Esophagus squamous epithelium (tissue), 5 donors: ENCODE measurements at places on chromosomes 7 and 10.

DNA sequence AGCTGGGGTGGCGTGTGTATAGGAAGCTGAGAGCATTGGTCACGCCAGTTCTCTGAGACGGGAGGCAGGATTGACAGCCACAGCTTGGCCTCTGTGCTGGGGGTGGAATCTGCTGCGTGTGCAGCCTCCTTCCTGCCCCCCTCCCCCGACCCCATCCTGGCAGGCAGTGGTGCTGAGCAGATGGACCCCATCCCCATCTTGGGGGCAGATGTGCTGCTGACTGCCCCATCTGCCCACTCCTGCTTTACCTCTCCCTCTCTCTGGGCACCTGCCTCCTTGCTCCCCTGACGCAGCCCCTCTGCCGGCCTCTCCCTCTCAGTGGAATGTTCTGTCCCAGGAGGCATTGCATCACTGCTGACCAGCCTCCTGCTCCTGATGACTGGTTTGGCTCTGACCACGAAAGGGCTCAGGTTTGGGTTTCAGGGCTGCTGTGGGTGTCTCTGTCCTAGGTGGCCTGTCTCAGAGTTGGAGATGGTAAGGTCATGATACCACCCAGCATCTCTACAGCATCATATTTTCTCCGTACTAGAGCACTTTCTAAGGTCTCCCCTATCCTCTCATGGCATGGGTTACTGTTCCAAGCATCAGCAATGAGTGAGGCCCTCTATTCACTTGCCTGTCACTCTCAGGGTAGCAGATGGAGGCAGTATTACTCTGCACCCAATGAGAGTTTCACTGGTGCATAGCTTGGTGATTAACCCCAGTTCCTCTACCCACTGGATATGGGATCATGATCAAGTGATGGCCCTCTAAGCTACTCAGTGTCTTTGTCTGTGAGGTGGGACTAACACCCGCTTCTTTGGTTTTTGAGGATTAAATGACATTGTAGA is 81.9 kb downstream of the RBM20 start:
- DNase-seq: no peak

DNA sequence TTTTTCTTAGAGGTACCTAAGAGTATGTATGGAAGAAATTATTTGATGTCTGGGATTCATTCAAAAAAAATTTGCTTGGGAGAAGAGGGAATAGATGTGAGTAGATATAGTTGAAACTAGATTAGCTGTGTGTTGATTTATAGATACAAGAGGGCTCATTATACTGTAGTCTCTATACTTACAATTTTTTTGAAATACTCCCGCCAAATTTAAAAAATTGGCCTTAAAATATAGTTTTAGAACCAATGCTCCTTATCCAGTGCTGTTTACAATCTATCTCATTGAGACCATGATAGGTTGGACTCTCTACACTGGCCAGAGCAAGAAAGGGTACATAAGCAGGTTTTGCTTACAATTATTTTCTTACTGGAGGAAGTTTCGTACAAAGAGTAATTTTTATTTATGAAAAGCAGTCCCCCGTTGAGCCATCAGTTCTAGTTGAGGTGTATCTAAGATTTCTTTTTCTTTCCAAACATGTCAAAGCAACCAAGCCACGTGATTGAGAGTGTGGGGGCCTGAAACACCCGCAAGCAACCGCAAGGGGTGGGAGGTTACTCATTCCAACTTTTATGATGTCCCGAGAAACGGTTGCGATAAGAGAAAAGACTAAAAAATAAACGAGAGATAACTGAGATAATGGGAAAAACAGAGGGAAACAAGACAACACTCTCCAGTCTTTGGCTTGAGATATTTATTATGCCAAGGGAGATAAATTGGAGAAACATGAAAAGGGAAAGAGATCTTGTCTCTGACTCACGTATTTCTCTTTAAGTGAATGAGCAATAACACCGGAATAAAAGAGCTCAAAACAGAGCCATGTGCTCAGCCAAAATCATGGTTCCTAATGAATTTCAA is 729.2 kb downstream of the LRMDA start:
- DNase-seq: no peak

GRCh38 chr10:48453451-48454301 is 147.2 kb downstream of the MAPK8 start:
- DNase-seq: no peak

GRCh38 chr10:61342858-61343572 is 110.2 kb downstream of the TMEM26 start:
- no peak for DNase-seq

- no peak for DNase-seq
These were observed 34.6 kb upstream of the LRRN3 start for GRCh38 chr7:111056371-111056770.

- no peak for DNase-seq
These were observed 5.0 kb downstream of the PDZD8 start for GRCh38 chr10:117370205-117370604.

DNA sequence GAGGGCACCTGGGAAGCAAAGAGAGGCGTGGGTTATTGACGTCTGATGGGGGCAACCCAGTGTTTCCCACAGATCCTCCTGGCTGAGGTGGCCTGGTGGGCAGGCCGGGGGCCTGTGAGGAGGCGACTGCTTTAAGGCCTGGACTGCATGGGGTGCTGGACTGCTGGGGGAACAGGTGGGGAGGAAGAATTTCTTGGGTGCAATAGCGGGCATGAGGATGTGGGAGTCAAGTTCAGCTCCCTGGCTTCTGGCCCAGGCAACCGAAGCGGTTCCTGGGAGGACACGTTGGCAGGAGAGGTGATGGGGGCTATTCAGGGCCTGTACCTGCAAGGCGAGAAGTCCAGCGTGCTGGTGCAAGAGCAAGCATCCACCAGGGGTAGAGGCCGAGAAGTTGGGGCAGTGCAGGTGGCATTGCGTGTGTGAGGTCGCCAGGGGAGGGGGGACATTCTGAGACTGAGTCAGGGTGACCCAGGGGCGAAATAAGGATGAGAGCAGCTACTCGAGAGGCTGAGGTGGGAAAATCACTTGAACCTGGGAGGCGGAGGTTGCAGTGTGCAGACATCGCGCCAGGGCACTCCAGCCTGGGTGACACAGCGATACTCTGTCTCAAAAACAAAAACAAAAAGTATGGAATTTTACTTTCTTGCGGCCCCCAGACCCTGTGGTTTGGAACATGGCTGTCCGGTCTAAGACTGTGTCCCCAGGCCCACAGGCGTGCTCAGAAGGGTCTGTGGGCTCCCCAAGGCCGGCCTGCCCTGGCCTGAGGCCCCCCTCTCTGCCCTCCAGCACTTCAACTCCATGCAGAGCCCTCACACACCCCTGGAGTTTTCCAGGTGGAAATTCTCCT is 53.6 kb upstream of the ELN start:
- DNase-seq: no peak

- no peak for DNase-seq
These were observed 401.2 kb downstream of the SH2D4B start for GRCh38 chr10:80938903-80939302.

- no peak for DNase-seq
These were observed 603.5 kb upstream of the NRP1 start for GRCh38 chr10:33938001-33938400.

- no peak for DNase-seq
These were observed 39.0 kb upstream of the PTPRZ1 start for GRCh38 chr7:121833991-121834390.

DNA sequence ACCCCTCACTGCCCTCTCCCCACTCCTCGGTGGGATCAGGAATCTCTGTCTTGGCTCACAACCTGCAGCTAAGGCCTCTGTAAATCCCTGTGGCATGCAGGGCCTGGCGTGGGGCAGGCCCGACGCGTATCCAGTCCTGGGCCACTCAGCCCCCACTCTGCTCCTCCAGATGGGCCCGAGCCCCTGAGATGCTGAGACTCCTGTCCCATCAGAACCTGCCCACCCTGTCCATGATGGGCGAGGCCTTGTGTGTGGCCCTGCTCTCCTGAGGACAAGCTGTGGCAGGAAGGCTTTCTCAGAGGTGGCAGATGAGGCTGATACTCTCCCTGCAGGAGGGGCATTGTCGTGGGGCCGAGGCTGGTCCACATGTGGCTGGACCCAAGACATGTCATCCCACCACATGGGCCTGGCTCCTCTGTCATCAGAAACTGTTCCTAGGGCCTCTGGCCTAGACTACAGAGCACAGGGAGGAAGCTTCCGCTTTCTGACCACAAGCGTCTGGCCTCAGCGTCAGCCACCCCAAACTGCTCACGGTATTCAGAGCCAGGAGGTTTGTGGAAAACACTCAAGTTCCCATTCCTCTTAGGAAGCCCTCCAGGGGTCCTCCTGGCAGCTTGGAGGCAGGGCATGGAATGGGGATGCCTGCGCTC is 6.0 kb downstream of the ALOX5 start:
- no peak for DNase-seq

DNA sequence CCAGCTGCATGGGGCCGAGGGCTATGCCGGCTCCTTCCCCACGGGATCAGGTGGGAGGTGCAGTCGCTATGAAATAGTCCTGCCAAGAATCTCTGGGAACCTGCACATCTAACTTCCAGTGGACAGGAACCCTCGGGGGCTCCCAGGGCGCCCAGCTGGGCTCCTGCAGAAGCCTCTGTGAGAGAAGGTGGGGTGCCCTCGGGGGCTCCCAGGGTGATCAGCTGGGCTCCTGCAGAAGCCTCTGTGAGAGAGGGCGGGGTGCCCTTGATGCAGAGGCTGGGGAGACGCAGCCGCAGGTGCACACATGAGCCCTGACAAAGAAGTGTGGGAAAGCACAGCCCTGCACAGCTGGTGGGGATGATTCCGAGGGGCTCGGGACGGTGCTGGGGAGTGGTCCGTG is 5.9 kb downstream of the VENTX start:
- no peak for DNase-seq

DNA sequence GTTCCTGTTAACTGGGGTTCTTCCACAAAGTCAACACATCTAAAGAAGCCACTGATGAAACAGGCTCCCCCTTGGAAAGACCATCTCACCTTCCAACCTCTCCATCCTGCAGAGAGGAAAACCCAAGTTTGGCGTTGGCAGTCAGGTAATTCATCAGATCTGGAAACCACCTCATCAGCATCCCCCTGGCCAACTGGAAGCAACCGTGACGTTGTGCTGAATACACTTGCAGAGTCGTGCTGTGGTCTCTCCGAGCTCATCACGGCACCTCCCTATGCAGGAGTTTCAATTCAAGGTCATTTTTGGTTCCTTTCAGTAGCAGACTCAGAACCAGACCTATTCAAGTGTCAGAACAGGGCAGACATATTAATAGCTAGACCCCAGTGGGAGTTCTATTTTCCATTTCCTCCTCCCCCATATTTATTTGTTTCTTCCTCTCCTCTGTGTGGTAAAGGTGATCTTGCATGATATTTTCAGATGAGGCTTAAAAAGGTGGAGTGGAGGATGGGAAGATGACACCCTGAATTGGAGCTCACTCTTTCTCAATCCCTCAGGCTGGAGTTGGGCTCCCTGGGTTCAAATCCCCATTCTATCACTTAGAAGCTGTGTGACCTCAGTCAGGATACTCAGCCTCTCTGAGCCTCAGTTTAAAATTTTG is 149.1 kb upstream of the ADO start:
- DNase-seq: no peak

GRCh38 chr7:142585425-142585824 is 163.8 kb upstream of the PRSS1 start:
- DNase-seq: no peak

GRCh38 chr10:131758062-131758938 is 142.5 kb upstream of the PPP2R2D start:
- no peak for DNase-seq
